GOT3 (cell line): ENCODE measurements at places on chromosomes 3 and 15.

DNA sequence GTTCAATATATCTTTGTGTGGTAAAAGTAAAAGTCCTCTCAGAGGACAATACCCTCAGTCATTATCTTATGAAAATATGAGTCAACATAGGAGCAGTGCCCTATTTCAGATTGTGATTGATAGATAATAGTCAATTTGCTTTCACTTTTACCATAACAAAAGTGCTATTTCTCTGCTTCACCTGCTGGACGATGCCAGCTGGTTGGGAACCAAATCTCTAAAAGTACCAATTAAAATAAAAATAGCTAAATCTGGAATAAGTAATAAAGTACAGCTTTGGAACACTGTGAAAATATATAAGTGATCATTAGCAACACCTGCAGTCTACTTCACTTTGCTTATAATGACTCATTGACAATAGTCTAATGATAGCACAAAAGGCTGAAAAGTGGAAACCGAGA, 390.3 kb upstream of the AGTR1 start:
- no peak for DNase-seq

DNA sequence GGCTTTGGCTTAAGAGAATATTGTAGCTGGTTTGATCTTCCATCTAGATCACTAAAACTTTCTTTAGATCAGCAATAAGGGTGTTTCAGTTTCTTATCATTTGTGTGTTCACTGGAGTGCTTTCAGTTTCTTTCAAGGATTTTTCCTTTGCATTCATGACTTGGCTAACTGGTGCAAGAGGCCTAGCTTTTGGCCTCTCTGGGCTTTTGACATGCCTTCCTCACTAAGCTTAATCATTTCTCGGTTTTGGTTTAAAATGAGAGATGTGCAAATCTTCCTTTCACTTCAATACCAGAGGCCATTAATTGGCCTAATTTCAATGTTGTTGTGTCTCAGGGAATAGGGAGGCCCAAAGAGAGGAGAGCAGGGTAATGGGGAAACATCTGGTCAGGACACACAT, 30.3 kb upstream of the CCNB2 start:
- DNase-seq: no peak

DNA sequence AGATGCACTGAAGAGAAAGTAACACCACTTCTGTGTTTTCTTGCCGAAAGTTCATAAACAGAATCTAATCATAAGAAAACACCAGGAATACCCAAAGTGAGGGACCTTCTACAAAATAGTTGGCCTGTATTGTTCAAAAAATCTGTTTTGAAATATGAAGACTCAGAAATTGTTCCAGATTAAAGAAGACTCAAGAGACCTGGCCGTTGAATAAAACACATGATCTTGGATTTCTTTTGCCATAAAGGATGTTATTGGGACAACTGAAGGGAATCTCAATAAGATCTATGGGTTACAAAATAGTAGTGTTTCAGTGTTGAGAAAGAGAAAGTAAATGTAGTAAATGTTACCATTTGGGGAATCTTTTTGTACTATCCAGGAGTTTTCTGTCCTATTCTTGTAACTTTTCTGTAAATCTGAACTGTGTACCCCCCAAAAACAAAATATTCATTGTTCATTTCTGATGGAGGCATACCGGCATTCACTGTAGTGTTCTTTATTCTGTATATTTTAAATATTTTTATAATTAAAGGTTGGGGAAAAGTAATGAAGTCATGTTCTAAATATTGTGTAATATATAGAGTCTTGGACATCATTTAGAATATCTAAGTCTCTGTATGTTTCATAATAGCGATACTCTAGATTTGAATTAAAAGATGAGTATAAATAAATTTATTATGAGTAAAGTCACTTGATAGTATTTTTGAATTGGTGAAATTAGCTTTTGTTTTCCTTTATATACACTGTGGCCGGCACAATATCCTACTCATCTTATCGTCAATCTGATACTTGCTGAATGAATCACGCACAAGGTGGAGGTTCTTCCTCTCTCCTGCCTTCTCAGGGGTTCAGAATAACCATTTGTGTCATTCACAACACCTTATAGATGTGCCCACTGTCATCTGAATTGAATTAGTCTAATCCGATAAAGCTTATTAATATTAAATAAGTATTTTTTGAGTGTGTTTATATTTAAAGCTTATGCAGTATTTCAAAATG, 66.7 kb downstream of the TRAK1 start:
- no peak for DNase-seq

DNA sequence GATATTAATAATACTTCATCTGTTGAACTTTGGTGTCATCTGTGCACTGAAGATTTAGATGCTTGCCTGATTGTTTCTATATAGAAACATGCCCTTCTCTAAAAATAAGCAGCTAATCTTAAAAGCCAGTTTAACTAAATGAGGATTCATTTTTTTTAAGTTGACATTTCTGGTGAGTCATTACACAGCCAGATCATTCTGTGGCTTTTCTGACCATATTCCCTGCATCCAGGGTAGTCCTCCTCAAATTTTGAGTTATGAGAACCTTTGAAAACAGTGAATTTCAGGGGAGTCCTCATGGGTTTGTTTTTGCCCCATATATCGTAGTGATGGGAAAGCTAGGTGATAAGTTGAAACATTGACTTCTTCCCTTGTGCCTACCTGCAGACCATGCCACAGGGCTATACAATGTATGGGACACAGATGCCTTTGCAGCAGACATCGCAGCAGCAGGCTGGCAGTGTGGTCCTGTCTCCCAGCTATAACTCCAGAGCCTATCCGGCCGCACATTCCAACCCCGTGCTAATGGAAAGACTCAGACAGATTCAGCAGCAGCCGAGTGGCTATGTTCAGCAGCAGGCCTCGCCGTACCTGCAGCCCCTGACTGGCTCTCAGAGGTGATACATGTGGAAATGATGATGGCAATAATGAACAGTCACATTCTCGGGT, 26.5 kb upstream of the P2RY12 start:
- DNase-seq: no peak

GRCh38 chr3:170081079-170081741, 43.4 kb downstream of the GPR160 start:
- no peak for DNase-seq

DNA sequence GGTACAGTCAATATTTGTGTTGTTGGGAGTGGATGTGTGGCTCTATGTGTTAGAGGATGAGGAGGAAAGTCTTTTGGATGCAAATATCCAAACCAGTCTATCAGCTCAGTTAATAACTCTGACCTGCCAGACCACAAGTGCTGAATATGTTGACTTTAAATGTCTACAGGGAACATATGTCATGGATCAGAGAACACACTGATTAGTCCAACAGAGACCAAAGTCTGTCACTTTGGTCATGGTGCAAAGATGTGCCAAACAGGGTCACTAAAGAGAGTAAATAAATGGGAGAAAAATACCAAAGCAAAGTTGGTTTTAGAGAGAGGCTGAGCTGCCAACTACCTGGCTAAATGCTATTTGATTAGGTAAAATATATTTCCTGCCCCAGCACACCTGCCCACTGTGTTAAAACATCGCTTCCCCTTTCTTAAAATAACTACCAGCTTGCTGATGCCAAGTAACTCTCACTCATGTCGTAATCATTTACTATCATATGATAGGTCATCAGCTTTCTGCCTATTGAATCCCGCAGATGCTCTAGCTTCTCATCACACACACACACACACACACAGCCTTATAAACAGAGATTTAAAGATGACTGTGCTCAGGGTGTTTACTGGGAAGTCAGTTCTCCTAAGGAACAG, 173.3 kb downstream of the PDZRN3 start:
- DNase-seq: no peak

GRCh38 chr15:45995800-45996199, 361.0 kb downstream of the SQOR start:
- no peak for DNase-seq

- no peak for DNase-seq
These were observed 101.2 kb downstream of the TCF12 start for GRCh38 chr15:57019496-57020160.

DNA sequence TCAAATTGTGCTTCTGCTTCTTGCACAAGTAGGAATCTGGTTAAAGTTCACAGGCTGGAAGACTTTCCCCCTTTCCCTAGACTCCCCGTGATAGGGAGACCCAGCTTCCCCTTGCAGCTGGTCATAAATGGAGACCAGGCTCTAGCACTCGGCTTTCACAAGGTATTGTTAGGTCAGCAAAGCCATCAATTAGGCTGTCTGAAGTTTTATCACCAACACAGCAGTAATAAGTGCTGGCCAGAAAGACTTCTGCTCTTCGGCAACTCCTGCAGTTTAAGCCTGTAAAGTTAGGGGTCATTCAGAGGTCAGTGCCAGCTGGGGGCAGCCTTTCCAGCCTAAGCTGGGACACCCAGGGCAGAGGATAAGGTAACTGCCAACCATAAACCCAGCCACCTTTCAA, 203.4 kb downstream of the MEIS2 start:
- no peak for DNase-seq

- DNase-seq: no peak
These were observed 12.2 kb upstream of the SNRPA1 start for GRCh38 chr15:101307048-101307896.

GRCh38 chr3:74624301-74624700, 9.8 kb upstream of the CNTN3 start:
- no peak for DNase-seq

DNA sequence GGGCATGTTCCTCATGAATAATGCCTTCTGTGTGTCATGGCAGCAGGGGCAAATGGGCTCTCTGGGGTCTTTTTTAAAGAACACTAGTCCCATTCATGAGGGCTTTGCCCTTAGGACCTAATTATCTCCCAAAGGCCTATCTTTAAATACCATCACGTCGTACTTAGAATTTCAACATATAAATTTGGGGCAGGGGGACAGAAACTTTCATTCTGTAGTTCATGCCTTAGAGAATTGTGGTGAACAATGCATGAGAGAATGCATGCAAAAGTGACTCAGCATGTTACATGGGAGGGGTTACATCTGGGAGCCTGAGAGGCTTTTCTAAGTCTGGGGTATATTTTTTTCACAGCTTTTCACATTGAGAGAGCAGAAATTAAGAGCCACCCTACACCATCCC, 208.5 kb upstream of the ROPN1 start:
- DNase-seq: no peak

GRCh38 chr15:80745888-80746287, 33.3 kb upstream of the CEMIP start:
- no peak for DNase-seq

GRCh38 chr3:146544929-146545528, 622 bp upstream of the PLSCR1 start:
- DNase-seq: no peak

DNA sequence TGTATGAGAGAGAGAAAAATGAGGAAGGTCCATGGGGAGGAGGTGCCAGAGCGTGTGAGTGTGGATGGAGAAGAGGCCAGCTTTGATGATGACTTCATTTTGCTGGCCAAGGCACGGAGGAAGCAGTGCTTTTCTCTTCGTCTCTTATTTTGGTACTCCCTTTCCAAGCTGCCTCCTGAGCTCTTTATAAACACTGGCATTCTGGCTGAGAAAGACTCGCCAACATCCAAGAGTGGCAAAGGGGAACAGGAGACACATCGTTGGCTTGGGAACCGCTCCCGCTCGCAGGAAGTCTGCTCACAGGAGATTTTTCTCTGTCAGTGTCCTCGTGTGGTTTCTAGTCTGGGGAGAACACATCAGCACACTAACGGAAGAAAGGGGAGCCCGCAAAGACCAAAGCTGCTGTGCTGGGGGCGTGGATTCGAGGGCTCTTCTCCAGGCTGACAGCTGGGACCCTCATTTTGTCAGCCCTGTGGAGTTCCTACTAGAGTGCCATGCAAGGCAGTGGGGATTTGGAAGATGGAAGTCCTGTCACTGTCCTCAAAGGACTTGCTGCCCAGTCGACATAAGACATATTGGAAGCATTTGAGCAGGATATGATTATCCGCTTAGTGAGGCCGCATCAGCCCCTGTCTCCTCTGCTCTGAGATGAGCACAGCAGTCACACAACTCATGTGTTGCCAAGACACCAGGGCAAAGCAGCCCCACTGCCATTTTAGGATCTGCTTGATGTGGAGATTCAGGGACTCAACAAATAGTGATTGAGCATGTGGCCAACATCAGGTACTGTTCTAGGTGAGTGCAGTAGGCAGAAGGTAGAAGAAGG, 8.0 kb upstream of the SEMA4B start:
- no peak for DNase-seq

GRCh38 chr3:98778383-98778782, 15.2 kb downstream of the ST3GAL6 start:
- no peak for DNase-seq

GRCh38 chr3:183638101-183638852, 2.9 kb downstream of the KLHL24 start:
- no peak for DNase-seq

- DNase-seq: no peak
These were observed 317.1 kb downstream of the ZIC4 start for GRCh38 chr3:147089286-147089685.

DNA sequence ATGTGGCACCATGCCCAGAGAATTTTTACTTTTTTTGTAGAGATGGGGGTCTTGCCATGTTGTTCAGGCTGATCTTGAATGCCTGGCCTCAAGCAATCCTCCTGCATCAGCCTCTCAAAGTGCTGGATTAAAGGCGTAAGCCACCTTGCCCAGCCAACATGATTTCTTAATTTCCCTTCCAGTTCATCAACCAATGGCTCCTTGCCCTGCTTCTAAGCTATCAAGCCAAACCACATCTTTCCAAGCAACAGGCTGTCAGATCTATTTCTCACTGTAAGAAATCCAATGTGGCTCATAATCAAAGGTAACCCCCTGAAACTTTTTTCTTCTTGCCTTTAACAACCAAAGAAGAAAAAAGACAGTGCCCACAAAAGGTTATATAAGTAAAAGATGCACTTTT, 204.2 kb upstream of the ICE2 start:
- DNase-seq: no peak

- no peak for DNase-seq
These were observed 51.2 kb downstream of the GASK1A start for GRCh38 chr3:43030162-43030935.

DNA sequence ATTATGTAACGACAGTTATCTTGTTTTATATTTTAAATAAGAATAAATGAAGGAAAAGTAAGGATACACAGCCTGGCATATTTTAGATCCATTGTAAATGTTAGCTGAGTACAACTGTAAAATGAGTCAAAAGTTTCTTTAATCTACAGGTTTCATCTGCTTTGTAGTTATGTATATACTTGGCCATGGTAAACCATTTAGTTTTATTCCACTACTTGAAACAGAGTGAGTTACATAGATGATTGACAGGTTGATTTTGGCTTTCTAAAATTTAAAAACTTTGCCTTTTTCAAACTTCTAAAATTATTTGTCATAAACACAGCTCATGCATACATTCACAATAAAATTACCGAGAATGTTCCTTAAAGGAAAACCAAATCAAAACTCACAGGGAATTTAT, 371.2 kb downstream of the ROBO1 start:
- DNase-seq: no peak

- DNase-seq: no peak
These were observed 30.1 kb downstream of the GPR15 start for GRCh38 chr3:98561727-98562521.
